ENCODE measurements at places on chromosomes 4 and X.
A peak's percentile ranks its signal among the peaks of the same experiment; 100 is the strongest.

- no peak overlapping the region for H3K27ac ChIP-seq
- H3K4me1 ChIP-seq, result no peaks in the 10 kb centered on the region
- no peaks in the 10 kb centered on the region for H3K27me3 ChIP-seq
- H3K36me3 ChIP-seq, result no peaks in the 10 kb centered on the region
Observed at GRCh38 chr4:176618138-176618537, 174.6 kb downstream of the VEGFC start.

DNA sequence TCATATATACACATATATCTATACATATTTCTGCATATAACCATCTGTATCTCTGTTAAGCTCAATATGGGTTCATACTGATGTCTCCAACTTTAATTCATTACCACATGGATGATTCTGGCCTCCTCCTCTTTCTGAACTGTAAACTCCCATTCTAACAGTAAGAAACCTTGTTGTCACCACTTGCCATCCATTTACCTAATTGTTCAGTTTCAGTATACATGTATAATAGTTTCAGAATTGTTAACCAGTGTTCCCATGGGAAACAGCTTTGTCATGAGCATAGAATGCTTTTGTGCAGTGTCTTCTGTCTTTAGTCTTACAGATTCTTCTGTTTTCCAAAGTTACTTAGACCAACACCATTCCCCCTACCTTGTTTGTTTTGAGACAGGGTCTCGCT lies 35.9 kb downstream of the SLC9A6 start:
- no peaks in the 10 kb centered on the region for H3K27me3 ChIP-seq
- no peak for DNase-seq
- peaks cover 8% of the 10 kb centered on the region for H3K4me1 ChIP-seq
- peaks cover 14% of the 10 kb centered on the region for H3K36me3 ChIP-seq

- no peaks in the 10 kb centered on the region for H3K27me3 ChIP-seq
- peaks cover 20% of the 10 kb centered on the region for H3K36me3 ChIP-seq
- DNase-seq, result no peak
- H3K4me1 ChIP-seq, result peaks cover 6% of the 10 kb centered on the region
Observed at GRCh38 chrX:85037114-85037513, 33.4 kb downstream of the APOOL start.

GRCh38 chrX:50638123-50638522 lies 167.5 kb upstream of the DGKK start:
- no peak overlapping the region for H3K27ac ChIP-seq
- H3K4me3 ChIP-seq, result no peak overlapping the region
- DNase-seq, result peak; percentile 0

DNA sequence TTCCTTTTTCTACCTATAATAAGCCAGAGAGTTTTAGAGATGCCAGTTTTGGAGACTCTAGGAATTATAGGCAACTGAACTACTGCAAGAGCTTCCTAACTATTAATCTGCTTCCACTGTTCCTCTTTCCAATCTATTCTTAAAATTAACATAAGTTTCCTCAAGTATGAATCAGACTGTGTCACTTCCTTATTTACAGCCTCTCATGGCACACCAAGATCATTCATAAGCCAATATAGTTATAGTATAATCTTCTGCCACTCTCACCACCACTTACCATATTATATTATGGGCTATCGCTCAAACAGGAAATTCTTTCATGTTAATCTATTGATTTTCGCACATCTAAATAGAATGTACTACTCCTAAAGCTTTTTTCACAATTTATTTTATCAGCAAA lies 383.5 kb downstream of the STPG2 start:
- DNase-seq, result no peak
- no peak overlapping the region for H3K27ac ChIP-seq
- no peak overlapping the region for H3K4me3 ChIP-seq
- H3K36me3 ChIP-seq, result no peaks in the 10 kb centered on the region
- H3K27me3 ChIP-seq, result no peaks in the 10 kb centered on the region
- no peaks in the 10 kb centered on the region for H3K4me1 ChIP-seq

GRCh38 chrX:119735467-119735866 lies 22.9 kb upstream of the SOWAHD start:
- H3K27me3 ChIP-seq, result no peaks in the 10 kb centered on the region
- no peaks in the 10 kb centered on the region for H3K36me3 ChIP-seq
- no peak overlapping the region for H3K4me3 ChIP-seq
- no peaks in the 10 kb centered on the region for H3K4me1 ChIP-seq
- H3K27ac ChIP-seq, result no peak overlapping the region
- DNase-seq, result no peak

- no peak overlapping the region for H3K4me3 ChIP-seq
- no peaks in the 10 kb centered on the region for H3K27me3 ChIP-seq
- H3K27ac ChIP-seq, result no peak overlapping the region
- no peaks in the 10 kb centered on the region for H3K4me1 ChIP-seq
Observed at GRCh38 chr4:58649226-58649625, 1539.0 kb upstream of the IGFBP7 start.

GRCh38 chr4:156173486-156173885 lies 219.8 kb upstream of the CTSO start:
- H3K27me3 ChIP-seq, result no peaks in the 10 kb centered on the region
- H3K27ac ChIP-seq, result no peak overlapping the region
- no peaks in the 10 kb centered on the region for H3K4me1 ChIP-seq
- no peak for DNase-seq

DNA sequence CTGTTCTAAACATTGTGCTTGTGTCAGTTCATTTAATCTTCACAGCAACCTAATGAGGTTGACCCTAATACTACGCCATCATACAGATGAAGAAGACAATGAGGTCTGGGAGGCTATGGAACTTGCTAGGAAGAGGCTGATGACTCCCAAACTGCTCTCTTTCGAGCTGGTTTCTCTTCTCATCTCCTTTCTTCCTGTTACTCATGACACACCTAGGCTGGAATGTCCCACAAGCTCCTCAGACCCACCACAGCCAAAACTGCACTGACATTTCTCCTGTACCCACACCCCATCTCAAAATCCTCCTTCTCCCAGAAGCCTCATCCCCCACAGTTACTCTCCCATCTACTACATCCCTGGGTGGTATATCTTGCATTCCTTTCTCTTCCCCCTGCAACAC lies 27.4 kb upstream of the PJA1 start:
- no peak for DNase-seq
- no peaks in the 10 kb centered on the region for H3K4me1 ChIP-seq
- H3K27ac ChIP-seq, result no peak overlapping the region
- H3K4me3 ChIP-seq, result no peak overlapping the region
- H3K27me3 ChIP-seq, result no peaks in the 10 kb centered on the region

- no peak overlapping the region for H3K4me3 ChIP-seq
- H3K36me3 ChIP-seq, result no peaks in the 10 kb centered on the region
- peaks cover 8% of the 10 kb centered on the region for H3K27me3 ChIP-seq
- peaks cover 3% of the 10 kb centered on the region for H3K4me1 ChIP-seq
- H3K27ac ChIP-seq, result no peak overlapping the region
Observed at GRCh38 chr4:20422398-20422797, 170.7 kb downstream of the SLIT2 start.

DNA sequence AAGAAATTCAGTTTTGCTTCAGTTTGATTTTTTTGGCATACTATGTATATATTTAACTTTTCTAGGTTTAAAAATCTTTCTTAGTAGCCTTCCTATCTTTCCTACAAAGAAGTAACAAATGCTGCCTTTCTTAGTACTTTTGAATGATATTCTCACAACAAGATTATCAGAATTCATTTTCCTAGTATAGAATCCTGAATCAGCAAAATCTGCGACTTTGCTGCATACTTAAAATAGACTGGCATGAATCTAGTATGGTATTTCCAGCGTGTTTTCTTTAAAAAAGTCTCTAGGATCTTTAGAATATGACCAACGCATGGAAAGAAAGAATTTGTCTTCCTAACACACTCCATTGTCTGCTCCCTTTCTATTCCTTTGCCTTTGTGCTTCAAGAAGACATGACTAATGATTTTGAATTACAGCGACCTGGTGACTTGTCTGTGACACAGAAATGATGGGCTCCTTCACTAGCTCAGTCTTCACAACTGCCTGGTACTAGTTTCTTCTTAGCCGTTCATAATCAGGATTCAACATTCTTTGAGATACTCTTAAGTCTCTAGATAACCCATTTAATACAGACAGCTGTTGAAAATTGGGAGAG lies 349.8 kb downstream of the PPARGC1A start:
- H3K4me1 ChIP-seq, result no peaks in the 10 kb centered on the region
- no peaks in the 10 kb centered on the region for H3K36me3 ChIP-seq
- H3K4me3 ChIP-seq, result no peak overlapping the region
- H3K27ac ChIP-seq, result no peak overlapping the region

DNA sequence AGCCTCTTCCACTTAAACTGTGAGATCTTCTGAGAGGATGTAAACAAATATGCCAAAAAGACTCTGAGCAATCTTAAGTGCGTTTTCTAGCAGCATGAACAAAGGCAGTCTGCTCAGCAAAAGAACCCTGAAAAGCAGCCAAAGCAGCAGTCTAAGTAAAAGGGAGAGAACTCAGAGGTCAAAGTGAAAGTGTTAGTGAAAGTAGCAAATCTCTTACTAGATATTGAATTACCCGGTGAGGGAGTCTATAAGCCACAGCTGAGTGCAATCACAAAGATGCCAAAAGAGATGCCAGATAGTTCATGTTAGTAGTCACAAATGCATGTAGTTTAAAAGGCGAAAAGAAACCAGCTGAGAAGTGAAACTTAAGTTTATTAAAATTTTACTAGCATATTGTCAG lies 7.9 kb upstream of the GNRHR start:
- DNase-seq, result no peak
- peaks cover 4% of the 10 kb centered on the region for H3K4me1 ChIP-seq
- H3K27me3 ChIP-seq, result no peaks in the 10 kb centered on the region
- no peaks in the 10 kb centered on the region for H3K36me3 ChIP-seq

GRCh38 chrX:50154429-50154828 lies 46.4 kb downstream of the AKAP4 start:
- no peaks in the 10 kb centered on the region for H3K36me3 ChIP-seq
- no peak for DNase-seq
- H3K27me3 ChIP-seq, result no peaks in the 10 kb centered on the region
- no peaks in the 10 kb centered on the region for H3K4me1 ChIP-seq
- no peak overlapping the region for H3K27ac ChIP-seq

DNA sequence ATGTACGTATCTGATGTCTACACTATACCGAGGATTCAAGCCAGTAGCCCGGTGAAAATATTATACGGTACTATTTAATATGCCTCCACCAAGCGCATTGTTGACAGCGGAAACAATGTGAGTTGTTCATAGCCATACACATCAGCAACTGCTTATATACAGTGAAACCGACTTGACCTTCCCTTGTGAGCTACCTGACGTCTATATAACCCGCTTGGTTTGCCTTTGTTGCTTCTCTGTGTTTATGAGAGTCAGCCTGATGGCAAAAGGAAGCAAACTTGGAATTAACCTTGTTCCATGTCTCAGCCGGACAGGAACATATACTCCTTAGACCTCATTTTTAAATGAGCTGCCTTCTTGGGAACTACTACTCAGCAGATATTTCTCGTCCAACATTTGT lies 211.8 kb downstream of the DCTD start:
- H3K27me3 ChIP-seq, result peaks cover 7% of the 10 kb centered on the region
- H3K27ac ChIP-seq, result no peak overlapping the region
- no peaks in the 10 kb centered on the region for H3K4me1 ChIP-seq
- no peak overlapping the region for H3K4me3 ChIP-seq

DNA sequence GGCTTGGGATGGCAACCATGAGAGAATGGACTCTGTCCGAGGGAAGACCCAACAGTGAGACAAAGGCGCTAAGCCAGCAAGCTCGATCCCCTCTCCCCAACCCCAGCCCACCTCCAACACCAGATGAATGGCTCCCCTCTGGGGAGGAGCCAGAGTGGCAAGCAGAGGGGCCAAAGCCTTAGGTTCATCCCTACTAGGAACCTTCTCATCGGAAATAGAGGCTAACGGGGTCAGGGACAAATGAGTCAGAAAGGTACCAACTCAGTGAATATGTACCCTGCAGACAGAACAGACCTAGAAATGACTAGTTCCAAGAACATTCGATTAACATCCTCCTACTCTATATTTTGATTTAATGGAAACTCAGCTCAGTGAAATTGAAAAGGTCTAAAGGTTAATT lies 73.9 kb downstream of the NSG1 start:
- peaks cover 30% of the 10 kb centered on the region for H3K4me1 ChIP-seq
- no peaks in the 10 kb centered on the region for H3K27me3 ChIP-seq
- H3K27ac ChIP-seq, result peak overlapping the region; percentile 31
- peaks cover 24% of the 10 kb centered on the region for H3K36me3 ChIP-seq
- peak; percentile 20 for DNase-seq
- H3K4me3 ChIP-seq, result no peak overlapping the region

DNA sequence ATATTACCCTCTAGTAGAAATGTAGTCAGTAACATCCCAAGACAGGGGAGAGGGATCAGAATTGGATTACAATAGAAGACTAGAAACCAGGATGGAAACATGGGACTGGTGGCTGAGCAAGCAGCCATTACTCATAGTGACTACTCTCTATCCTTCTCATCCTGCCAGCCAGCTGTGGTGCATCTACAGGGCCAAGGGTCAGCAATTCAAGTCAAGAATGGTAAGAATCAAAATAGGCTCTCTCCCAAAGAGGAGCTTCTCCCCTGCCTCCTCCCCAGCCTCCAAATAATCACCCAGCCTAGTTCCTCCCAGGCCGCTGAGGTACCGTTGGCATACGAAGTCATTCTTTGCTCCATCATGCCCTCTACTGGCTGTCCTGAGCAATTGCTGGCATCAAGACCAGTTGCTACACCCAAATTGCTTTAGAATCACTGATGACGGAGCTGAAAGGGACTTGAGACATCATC lies 19.4 kb downstream of the AWAT2 start:
- no peak overlapping the region for H3K4me3 ChIP-seq
- H3K36me3 ChIP-seq, result no peaks in the 10 kb centered on the region
- H3K4me1 ChIP-seq, result peaks cover 9% of the 10 kb centered on the region
- H3K27me3 ChIP-seq, result no peaks in the 10 kb centered on the region

DNA sequence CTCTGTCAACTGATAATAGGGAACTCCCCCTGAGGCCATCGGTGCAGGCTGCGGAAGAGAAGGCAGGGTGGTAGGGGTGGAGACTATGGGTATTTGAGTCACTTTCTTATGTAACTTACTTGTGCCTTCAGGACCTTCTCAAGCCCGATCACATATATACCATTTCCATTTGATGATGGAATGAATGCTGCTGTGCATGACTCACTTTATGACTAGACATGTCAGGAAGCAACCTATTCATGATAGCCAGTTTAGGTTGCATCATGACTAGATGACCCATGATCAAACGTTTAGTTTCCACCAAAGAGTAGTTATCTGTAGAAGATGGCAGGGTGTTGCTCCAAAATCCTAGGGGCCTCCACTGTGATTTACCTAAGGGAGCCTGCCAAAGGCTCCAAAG lies 435.5 kb downstream of the DTHD1 start:
- no peak for DNase-seq
- no peak overlapping the region for H3K27ac ChIP-seq
- no peaks in the 10 kb centered on the region for H3K4me1 ChIP-seq
- H3K36me3 ChIP-seq, result no peaks in the 10 kb centered on the region
- no peak overlapping the region for H3K4me3 ChIP-seq

GRCh38 chr4:181819946-181820345 lies 423.3 kb upstream of the TENM3 start:
- DNase-seq, result no peak
- H3K27ac ChIP-seq, result no peak overlapping the region
- no peaks in the 10 kb centered on the region for H3K4me1 ChIP-seq
- H3K4me3 ChIP-seq, result no peak overlapping the region
- H3K36me3 ChIP-seq, result no peaks in the 10 kb centered on the region
- no peaks in the 10 kb centered on the region for H3K27me3 ChIP-seq
